Smooth muscle cell of the brain vasculature (primary cell): ENCODE measurements at places on chromosomes 2 and 18.

- no peak for DNase-seq
These were observed 62.9 kb upstream of the BZW1 start for GRCh38 chr2:200748779-200749178.

- no peak for DNase-seq
These were observed 5.3 kb downstream of the ZEB2 start for GRCh38 chr2:144514616-144515091.

- no peak for DNase-seq
These were observed 107.4 kb upstream of the CREB1 start for GRCh38 chr2:207422380-207422779.

DNA sequence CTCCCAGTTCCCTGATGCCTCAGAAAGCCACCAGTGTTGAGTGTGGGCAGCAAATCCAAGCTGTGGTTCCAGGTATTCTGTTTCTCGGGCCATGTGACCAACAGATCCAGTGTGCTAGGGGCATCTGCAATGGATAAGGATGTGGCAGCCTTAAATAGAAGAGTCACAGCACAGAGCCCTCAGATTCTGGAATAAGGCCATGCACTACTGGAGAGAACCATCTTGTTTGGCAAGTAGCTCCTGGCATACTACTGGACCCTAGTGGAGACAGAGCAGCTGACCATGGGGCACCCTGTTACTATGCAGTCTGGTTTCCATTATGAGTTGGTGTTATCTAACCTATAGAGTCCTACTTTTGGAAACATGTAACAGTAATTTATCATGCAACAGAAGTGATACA lies 53.3 kb upstream of the ZBTB7C start:
- no peak for DNase-seq

- no peak for DNase-seq
These were observed 118.3 kb downstream of the MGAT5 start for GRCh38 chr2:134372141-134372540.
